ENCODE measurements at places on chromosomes 5 and 9. TPM values are rescaled to one million over a fixed set of nuclear protein-coding genes. Genes with fewer than 3 reads are reported as not detected.

Gene SLC31A1
- total RNA-seq: 13.9 TPM

GRCh38 chr5:7446913-7447312 lies 51.0 kb downstream of the ADCY2 start:
- no peaks in the 10 kb centered on the region for H3K36me3 ChIP-seq
- DNase-seq: no peak
- H3K4me1 ChIP-seq: no peaks in the 10 kb centered on the region
- H3K27me3 ChIP-seq: no peaks in the 10 kb centered on the region
- H3K27ac ChIP-seq: no peak overlapping the region

- H3K27me3 ChIP-seq: no peaks in the 10 kb centered on the region
- H3K27ac ChIP-seq: peak overlapping the region; percentile 81
- H3K4me1 ChIP-seq: no peaks in the 10 kb centered on the region
- DNase-seq: peak; percentile 74
- H3K36me3 ChIP-seq: no peaks in the 10 kb centered on the region
- no peak overlapping the region for H3K4me3 ChIP-seq
Measured at GRCh38 chr5:73515232-73515631, 17.0 kb downstream of the BTF3 start.

DNA sequence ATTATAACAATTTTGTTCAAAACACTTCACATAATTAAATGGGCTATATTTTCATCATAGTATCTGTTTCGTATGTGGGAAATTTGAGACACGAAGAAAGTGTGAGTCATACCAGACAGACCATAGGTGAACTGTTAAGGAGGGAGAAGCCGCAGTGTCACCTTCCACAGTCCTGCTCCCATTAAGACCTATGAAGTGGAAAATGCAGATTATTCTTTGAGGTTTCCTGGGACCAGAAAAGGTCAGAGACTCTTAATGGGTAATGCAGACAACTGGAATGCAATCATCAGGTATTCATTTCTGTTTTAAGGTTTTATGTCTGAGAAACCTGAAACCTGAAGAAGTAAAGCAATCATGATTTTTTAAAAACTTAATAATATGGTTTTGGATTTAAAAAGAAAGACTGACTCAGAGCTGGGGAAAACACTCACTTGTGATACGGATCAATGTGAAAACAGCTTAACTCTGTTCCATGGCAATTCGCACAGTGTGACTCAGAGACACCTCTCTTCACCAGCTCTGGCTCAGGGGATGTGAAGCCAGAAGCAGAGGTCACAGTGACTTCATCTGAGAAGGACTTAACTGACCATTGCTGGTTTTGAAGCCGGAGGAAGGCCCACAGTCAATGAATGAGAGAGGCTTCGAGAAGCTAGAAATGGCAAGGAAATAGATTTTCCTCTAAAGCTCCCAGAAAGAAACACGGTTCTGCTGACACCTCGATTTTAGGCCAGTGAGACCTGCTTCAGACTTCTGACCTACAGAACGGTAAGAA lies 17.2 kb upstream of the GCNT1 start:
- H3K4me1 ChIP-seq: no peaks in the 10 kb centered on the region
- no peak for DNase-seq
- no peak overlapping the region for H3K4me3 ChIP-seq
- no peaks in the 10 kb centered on the region for H3K36me3 ChIP-seq
- no peak overlapping the region for H3K27ac ChIP-seq
- no peaks in the 10 kb centered on the region for H3K27me3 ChIP-seq

GRCh38 chr5:54534191-54535004 lies 16.8 kb downstream of the SNX18 start:
- peak overlapping the region; percentile 90 for H3K27ac ChIP-seq
- no peaks in the 10 kb centered on the region for H3K36me3 ChIP-seq
- H3K4me1 ChIP-seq: peaks cover 4% of the 10 kb centered on the region
